Stimulated activated CD8-positive, alpha-beta memory T cell treated with anti-CD3 and anti-CD28 coated beads, Interleukin-15, amount 100 ng/mL, for 24 hours (primary cell): ENCODE measurements at places on chromosomes 4 and X.

- no peak for DNase-seq
Measured at GRCh38 chr4:97072666-97073065, 1070.6 kb downstream of the STPG2 start.

GRCh38 chr4:17687237-17687857, 72.9 kb downstream of the MED28 start:
- DNase-seq = no peak

DNA sequence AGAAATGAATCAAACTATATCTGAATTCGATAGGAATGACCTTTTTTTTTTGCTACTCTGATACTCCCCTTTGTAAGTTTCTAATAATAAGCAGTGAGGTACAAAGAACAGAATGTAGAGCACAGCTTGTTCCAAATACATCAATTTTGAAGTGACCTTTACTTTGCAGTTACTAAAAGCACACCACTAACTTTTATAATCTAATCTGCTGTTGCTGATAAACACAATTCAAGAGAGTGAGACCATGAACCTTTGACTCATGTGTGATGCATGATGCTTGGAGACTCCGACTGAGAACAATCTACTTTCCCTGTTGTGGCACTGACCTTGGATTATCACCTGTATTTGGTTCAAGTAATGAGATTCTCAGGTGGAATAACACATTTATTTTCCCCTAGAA, 91.6 kb upstream of the GNPDA2 start:
- DNase-seq = no peak

GRCh38 chr4:67161311-67161710, 384.0 kb downstream of the CENPC start:
- DNase-seq = no peak

DNA sequence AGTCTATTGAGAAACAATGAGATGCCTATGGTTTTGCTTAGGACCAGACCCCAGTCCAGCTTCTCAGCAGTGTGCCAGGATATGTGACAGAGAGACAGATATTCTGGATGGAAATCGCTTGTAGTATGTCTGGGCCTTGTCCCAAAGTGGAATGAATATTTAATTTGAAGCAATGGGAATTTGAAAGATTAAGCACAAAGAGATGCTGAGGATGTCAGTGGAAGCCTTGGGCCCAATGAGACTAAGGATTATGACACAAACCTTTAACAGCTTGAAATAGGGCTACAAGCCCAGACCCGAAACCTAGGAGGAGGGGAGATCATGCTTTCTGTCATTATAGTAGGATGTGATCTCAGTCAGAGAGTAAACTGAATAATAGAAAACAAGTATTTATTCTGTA, 459.2 kb downstream of the FAT4 start:
- no peak for DNase-seq

GRCh38 chr4:184262901-184263300, 45.2 kb upstream of the ENPP6 start:
- no peak for DNase-seq

GRCh38 chrX:107562482-107562881, 65.8 kb upstream of the PRPS1 start:
- no peak for DNase-seq

GRCh38 chrX:48474127-48474526, 1.9 kb upstream of the FTSJ1 start:
- no peak for DNase-seq
